ENCODE measurements at places on chromosomes 2 and 18.

DNA sequence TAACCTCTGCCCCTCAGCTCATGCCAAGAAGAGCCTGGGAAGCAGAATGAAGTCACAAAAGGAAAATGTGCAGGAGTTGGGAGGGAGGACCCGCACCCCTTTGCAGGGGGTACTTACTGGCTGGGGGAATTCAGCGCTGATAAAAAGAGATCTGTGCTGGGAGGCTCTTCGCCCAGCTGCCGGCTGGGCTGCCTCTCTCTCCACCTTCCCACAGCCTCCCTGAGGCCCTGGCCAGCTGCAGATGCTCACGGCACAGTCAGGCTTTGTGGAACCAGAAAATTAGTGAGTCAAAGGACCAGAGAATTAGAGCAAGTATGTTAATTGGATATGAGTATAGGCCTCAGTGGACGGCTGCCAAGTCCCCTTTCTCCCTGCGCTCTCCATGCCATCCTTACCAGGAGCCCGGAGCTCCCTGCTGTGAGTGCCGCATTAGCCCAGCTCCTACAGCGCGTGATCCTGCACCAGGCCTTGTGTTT, 181.7 kb upstream of the SH3BP4 start:
- no peak overlapping the region for H3K4me3 ChIP-seq
- H3K36me3 ChIP-seq: no peaks in the 10 kb centered on the region

- H3K27me3 ChIP-seq: no peaks in the 10 kb centered on the region
- no peak for DNase-seq
- H3K27ac ChIP-seq: no peak overlapping the region
- no peaks in the 10 kb centered on the region for H3K4me1 ChIP-seq
- no peaks in the 10 kb centered on the region for H3K36me3 ChIP-seq
- no peak overlapping the region for H3K4me3 ChIP-seq
Measured at GRCh38 chr18:73976433-73976832, 171.2 kb downstream of the FBXO15 start.

DNA sequence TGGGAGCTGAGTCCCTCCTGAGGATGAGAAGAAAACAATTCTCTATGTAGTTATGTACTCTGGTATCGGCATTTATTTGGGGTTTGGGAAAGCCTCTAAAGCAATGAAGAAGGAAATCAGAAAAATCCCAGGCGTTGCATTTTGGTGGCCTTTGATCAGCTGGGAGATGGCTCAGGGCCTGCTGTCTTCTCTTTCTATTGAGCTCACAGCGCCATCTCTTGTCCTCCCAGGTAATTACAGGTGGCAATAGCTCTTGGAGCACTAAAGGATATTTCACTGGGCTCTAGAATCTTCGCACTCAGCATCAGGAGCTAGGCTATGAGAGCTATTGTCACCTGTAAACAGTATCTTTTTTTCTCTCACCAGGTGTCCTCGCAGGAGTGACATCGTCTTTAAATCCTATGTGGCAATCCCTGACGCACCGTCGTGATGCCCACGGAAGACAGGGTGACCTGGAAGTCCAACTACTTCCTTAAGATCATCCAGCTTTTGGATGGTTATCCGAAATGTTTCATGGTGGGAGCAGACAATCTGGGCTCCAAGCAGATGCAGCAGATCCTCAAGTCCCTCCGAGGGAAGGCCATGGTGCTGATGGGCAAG, 76.1 kb upstream of the PMAIP1 start:
- no peaks in the 10 kb centered on the region for H3K36me3 ChIP-seq
- H3K27ac ChIP-seq: no peak overlapping the region
- H3K4me3 ChIP-seq: no peak overlapping the region
- DNase-seq: peak; percentile 76
- no peaks in the 10 kb centered on the region for H3K4me1 ChIP-seq

DNA sequence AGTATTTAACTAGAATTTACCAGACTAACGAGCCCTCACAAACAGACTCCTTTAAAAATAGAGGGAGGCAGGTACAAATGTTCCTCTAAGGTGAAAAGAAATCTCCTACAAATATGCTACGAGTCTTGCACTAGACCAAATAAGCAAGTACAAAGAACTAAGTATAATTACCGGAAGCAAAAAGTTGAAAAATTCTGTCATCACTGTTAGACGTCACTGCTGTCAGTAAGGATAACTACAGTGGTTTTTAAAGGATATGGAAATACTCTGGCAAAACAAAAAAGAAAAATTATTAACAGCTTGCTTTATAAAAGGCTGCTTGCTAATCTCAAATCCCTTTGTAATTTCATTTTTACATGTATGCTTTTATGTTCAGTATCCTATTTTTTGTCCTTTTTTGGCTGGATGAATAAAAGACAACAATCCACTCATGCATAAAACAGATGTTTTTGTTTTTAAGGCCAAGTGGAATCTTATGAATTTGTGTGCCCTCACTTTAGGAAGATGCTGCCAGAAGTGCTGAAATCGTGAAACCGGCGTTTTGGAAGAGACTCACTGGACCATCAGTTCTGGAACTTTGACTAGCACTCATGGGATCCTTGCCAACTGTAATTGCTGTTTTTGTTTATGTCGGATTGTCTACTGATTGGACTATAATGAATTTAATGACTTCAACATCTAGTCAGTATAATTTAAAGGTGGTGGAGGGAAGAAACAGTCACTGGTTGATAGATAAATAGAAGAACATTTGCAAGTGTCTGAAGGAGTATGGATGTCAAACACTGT, 6.7 kb downstream of the ZNF521 start:
- no peak for DNase-seq
- no peak overlapping the region for H3K4me3 ChIP-seq
- H3K27ac ChIP-seq: no peak overlapping the region
- no peaks in the 10 kb centered on the region for H3K36me3 ChIP-seq
- H3K4me1 ChIP-seq: peaks cover 6% of the 10 kb centered on the region
- H3K27me3 ChIP-seq: peaks cover 15% of the 10 kb centered on the region

DNA sequence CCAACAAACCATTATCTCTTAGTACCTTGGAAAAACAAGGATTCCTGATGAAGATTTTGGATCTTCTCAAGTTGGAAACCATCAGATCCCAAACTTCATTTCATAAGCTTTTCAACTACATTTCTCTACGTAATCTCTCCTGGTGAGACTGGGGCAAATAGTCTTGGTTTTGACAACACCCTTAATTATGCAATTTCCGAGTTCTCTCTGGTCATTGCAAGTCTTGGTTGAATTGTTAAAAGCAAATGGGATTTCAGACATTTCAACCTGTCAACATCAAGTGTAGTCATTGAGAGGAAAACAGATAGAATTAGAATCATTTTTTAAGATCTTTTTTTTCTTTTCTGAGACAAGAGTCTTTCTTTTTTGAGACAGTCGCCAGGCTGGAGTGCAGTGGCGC, 26.2 kb downstream of the KLF7 start:
- no peak for DNase-seq
- no peak overlapping the region for H3K4me3 ChIP-seq
- no peaks in the 10 kb centered on the region for H3K4me1 ChIP-seq
- no peak overlapping the region for H3K27ac ChIP-seq
- no peaks in the 10 kb centered on the region for H3K27me3 ChIP-seq

DNA sequence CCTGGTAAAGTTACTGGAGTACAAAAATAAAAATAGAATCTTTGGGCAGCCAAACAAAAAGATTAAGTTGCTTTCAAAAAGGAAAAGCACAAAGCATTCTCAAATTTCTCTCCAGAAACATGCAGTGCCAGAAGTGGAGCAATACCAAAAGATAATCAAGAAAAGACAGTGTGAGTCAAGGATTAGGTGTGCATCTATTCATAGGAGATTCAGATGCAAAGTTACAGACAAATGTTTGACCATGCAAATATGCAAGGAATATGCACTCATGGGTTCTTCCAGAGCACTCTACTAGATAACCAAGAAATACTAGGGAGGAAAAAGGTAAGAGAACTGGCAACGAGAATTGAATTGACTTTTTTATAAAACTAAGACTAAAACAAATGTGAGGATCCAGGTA, 51.8 kb upstream of the CDH20 start:
- no peak overlapping the region for H3K27ac ChIP-seq
- DNase-seq: no peak
- no peaks in the 10 kb centered on the region for H3K27me3 ChIP-seq
- H3K4me3 ChIP-seq: no peak overlapping the region

- peak overlapping the region; percentile 97 for H3K27ac ChIP-seq
- peak; percentile 56 for DNase-seq
- peak overlapping the region; percentile 93 for H3K4me3 ChIP-seq
- H3K4me1 ChIP-seq: peaks cover 39% of the 10 kb centered on the region
Measured at GRCh38 chr2:86623043-86623493, 597 bp downstream of the RNF103 start.

GRCh38 chr2:171651667-171652415, 35.4 kb upstream of the DYNC1I2 start:
- no peak overlapping the region for H3K27ac ChIP-seq
- no peaks in the 10 kb centered on the region for H3K27me3 ChIP-seq
- no peak for DNase-seq

- H3K27ac ChIP-seq: no peak overlapping the region
- H3K4me3 ChIP-seq: no peak overlapping the region
Measured at GRCh38 chr2:171323971-171324528, 109.7 kb downstream of the METTL8 start.

- no peaks in the 10 kb centered on the region for H3K27me3 ChIP-seq
- H3K4me1 ChIP-seq: no peaks in the 10 kb centered on the region
- no peak overlapping the region for H3K27ac ChIP-seq
- H3K4me3 ChIP-seq: no peak overlapping the region
- DNase-seq: no peak
Measured at GRCh38 chr2:240462073-240462706, 26.7 kb downstream of the GPC1 start.

DNA sequence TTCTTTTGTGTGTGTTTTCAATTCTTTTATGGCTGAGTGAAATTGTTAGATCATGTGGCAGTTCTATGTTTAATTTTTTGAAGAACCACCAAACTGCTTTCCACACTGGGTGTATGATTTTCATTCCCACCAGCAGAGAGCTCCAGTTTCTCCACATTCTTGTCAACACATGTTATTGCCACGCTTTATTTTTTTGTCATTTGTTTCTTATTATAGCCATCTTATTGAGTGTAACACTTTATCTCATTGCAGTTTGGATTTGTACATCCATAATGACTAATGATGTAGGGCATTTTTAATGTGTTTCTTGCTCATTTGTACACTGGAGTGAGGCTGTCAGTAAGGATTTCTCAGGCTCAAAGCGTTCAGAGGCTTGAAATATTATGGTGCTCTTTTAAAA, 184.2 kb downstream of the PIEZO2 start:
- no peak overlapping the region for H3K27ac ChIP-seq
- no peaks in the 10 kb centered on the region for H3K4me1 ChIP-seq
- no peak overlapping the region for H3K4me3 ChIP-seq
- no peaks in the 10 kb centered on the region for H3K27me3 ChIP-seq
- DNase-seq: no peak
- no peaks in the 10 kb centered on the region for H3K36me3 ChIP-seq

- no peaks in the 10 kb centered on the region for H3K27me3 ChIP-seq
- DNase-seq: no peak
- no peak overlapping the region for H3K4me3 ChIP-seq
- H3K27ac ChIP-seq: no peak overlapping the region
- H3K36me3 ChIP-seq: no peaks in the 10 kb centered on the region
Measured at GRCh38 chr2:119212139-119212800, 11.4 kb upstream of the STEAP3 start.

DNA sequence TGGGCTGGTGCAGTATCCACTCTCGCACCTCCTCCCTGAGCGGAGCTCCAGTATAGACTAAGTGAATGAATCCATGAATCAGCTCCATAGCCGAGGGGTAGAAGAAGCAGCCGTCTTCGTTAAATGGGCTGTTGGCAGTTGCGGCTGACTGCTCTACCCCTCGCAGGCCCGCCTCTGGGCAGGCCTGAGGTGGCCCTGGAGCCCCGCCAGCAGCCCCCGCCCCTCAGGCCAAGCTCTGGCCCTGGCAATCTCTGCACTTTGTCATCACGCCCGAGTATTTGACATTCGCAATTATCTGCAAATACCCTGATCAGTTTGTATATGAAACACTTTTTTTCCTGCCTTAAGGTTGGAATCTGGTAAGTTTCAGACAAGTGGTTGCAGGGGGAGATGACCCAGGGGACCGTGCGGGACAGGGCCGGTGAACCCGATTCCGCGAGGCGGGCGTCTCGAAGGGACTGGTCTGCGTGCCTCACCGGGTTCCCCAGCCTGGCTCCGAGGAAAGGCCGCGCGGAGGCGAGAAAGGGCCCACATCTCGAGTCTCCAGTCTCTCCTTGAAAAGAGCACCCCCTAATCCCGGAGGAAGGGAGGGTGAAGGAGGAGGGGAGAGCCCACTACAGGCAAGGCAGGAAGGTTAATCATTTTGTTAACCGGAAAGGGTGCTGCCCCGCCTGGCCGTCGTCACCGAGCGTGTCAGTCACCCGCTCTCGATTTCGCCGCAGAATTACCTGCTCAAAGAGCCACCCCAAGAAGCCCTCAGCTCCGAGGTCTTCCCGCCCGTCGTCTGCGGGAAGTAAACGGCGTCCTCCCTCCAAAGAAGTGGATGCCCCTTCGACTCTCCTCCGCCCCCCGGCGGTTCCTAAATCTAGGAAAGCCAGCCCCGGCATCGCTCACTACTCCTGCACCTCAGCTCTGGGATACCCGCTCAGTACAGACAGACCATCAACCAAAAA, 11.1 kb upstream of the SATB2 start:
- H3K4me3 ChIP-seq: no peak overlapping the region
- no peak for DNase-seq
- H3K36me3 ChIP-seq: no peaks in the 10 kb centered on the region
- H3K27ac ChIP-seq: no peak overlapping the region
- peaks cover 56% of the 10 kb centered on the region for H3K27me3 ChIP-seq

GRCh38 chr2:101120124-101120996, 30.8 kb downstream of the TBC1D8 start:
- DNase-seq: peak; percentile 93
- peak overlapping the region; percentile 95 for H3K27ac ChIP-seq
- H3K4me3 ChIP-seq: no peak overlapping the region
- peaks cover 95% of the 10 kb centered on the region for H3K4me1 ChIP-seq
- H3K36me3 ChIP-seq: no peaks in the 10 kb centered on the region

GRCh38 chr18:7062811-7063210, 54.8 kb downstream of the LAMA1 start:
- no peak for DNase-seq
- no peaks in the 10 kb centered on the region for H3K27me3 ChIP-seq
- H3K27ac ChIP-seq: no peak overlapping the region
- H3K4me3 ChIP-seq: no peak overlapping the region
- H3K36me3 ChIP-seq: no peaks in the 10 kb centered on the region

All from body of pancreas (tissue), 4 donors.